ENCODE measurements at places on chromosomes 2 and 18. TPM values are rescaled to one million over a fixed set of nuclear protein-coding genes. Genes with fewer than 3 reads are reported as not detected.

Gene GRHL1
- 86.3 TPM for total RNA-seq

Gene SERPINB2
- total RNA-seq = not detected

- H3K36me3 ChIP-seq = no peaks in the 10 kb centered on the region
- no peaks in the 10 kb centered on the region for H3K27me3 ChIP-seq
- no peaks in the 10 kb centered on the region for H3K4me1 ChIP-seq
Measured at GRCh38 chr18:49537232-49537896, 24.5 kb upstream of the LIPG start.

Gene GALR1
- under 0.01 TPM for total RNA-seq

Gene DCC
- total RNA-seq = 1.6 TPM

DNA sequence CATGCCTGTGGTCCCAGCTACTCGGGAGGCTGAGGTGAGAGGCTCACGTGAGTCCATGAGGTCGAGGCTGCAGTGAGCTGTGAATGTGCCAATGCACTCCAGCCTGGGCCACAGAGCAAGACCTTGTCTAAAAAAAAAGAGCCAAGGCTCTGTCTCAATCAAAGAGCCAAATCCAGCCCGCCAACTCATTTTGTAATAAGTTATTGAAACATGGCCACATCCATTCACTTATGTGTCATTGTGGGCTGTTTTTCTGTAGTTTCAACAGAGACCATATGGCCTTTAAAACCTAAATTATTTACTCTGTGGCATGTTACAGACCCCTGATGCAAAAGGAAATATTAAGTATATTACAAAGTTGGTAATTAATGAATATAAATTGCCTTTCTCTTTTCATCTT is 60.8 kb downstream of the GPR39 start:
- H3K36me3 ChIP-seq = no peaks in the 10 kb centered on the region
- no peaks in the 10 kb centered on the region for H3K27me3 ChIP-seq
- no peak for DNase-seq
- H3K4me1 ChIP-seq = no peaks in the 10 kb centered on the region
- H3K27ac ChIP-seq = no peak overlapping the region

Gene DAPL1
- total RNA-seq = not detected

DNA sequence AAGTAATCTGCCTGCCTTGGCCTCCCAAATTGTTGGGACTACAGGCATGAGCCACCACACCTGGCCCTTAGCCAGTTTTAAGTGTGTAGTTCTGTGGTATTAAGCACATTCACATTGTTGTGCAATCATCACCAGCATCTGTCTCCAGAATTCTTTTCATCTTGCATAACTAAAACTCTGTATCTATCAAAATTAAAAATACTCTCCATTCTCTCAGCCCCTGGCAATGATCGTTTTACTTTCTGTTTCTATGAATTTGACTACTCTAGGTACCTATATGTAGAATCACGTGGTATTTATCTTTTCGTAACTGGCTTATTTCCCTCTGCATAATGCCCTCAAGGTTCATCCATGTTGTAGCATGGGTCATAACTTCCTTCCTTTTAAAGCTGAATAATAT is 45.5 kb upstream of the CAVIN2 start:
- no peaks in the 10 kb centered on the region for H3K36me3 ChIP-seq
- H3K27ac ChIP-seq = no peak overlapping the region
- no peak for DNase-seq
- H3K27me3 ChIP-seq = no peaks in the 10 kb centered on the region
- no peak overlapping the region for H3K4me3 ChIP-seq

DNA sequence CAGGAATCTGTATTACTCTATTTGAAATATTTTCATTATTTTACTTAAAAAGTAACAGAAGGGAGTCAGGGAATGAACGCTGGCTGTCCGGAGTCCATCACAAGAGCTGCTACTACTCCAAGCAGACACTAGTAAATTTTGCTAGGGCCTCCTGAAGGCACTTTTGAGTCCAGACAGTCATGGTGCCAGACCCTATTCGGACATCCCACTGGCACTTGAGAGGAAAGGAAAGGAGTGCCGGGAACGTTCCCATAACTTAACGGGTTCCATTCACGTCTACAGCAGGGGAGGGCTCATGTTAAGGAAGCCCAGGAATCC is 563 bp upstream of the GMCL1 start:
- no peaks in the 10 kb centered on the region for H3K36me3 ChIP-seq
- DNase-seq = no peak
- H3K27me3 ChIP-seq = no peaks in the 10 kb centered on the region
- peak overlapping the region; percentile 98 for H3K27ac ChIP-seq
- H3K4me1 ChIP-seq = no peaks in the 10 kb centered on the region

DNA sequence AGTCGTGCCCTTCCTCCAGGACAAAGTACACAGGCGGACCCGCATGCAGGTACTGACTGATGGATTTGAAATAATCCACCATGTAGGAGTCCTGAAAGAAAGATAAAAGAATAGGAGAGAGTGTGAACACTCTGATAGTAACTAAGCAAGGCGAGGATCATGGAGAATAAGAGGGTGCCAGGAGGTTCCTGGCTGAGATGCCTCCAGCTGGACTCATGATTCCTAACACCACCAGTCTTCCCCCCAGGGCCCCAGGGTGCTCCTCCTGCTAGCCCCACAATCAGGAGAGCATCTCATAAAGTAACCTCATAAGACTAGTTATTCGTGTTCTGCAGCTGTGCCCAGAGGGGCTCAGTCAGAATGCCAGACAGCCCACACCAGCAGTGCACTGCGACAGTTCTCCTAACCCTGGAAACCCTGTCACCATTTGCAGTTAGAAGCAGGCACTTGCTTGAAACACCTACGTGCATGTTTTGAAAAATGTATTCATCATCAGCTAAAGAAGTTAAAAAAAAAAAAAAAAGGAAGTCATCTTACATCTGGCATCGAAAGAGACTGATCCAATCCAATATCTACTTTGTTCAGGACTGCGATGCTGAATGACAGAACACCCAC is 36.7 kb downstream of the RMC1 start:
- H3K27me3 ChIP-seq = no peaks in the 10 kb centered on the region
- H3K27ac ChIP-seq = no peak overlapping the region
- no peak overlapping the region for H3K4me3 ChIP-seq

DNA sequence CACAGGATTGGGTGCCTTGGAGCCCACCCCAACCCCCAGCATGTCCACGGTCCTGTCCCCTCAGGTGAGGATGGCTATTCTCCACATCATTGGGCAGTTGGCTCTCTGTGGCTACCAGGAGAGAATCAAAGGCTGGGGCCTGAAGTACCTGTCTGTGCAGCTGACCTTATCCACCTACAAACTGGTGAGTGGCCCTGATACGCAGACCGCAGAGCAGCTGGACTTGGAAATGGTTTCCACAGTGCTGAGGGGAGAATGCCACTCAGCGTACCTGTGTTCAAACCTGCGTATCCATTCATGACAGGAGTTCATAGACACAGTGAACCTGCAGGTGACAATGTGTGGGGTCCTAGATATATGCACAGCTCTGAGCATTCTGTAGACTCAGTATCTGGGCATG is 21.6 kb downstream of the MROH2A start:
- no peak overlapping the region for H3K4me3 ChIP-seq
- no peaks in the 10 kb centered on the region for H3K4me1 ChIP-seq
- H3K27ac ChIP-seq = no peak overlapping the region
- no peaks in the 10 kb centered on the region for H3K36me3 ChIP-seq

Gene FBXO41
- total RNA-seq = 4.0 TPM

- H3K27ac ChIP-seq = no peak overlapping the region
- H3K4me1 ChIP-seq = no peaks in the 10 kb centered on the region
- DNase-seq = no peak
- no peak overlapping the region for H3K4me3 ChIP-seq
Measured at GRCh38 chr2:143730953-143731260, 601.7 kb downstream of the ARHGAP15 start.

- DNase-seq = peak; percentile 54
- no peak overlapping the region for H3K4me3 ChIP-seq
- H3K36me3 ChIP-seq = no peaks in the 10 kb centered on the region
- H3K27me3 ChIP-seq = no peaks in the 10 kb centered on the region
- H3K27ac ChIP-seq = no peak overlapping the region
Measured at GRCh38 chr2:239465017-239466001, 64.5 kb upstream of the HDAC4 start.

GRCh38 chr2:241853651-241854341 is 4.9 kb downstream of the PDCD1 start:
- no peaks in the 10 kb centered on the region for H3K36me3 ChIP-seq
- no peak overlapping the region for H3K4me3 ChIP-seq
- no peaks in the 10 kb centered on the region for H3K27me3 ChIP-seq
- DNase-seq = peak; percentile 48

- peak; percentile 14 for DNase-seq
- no peak overlapping the region for H3K4me3 ChIP-seq
- no peaks in the 10 kb centered on the region for H3K36me3 ChIP-seq
- H3K27me3 ChIP-seq = no peaks in the 10 kb centered on the region
- H3K4me1 ChIP-seq = no peaks in the 10 kb centered on the region
Measured at GRCh38 chr2:71535526-71535925, 82.2 kb downstream of the DYSF start.

DNA sequence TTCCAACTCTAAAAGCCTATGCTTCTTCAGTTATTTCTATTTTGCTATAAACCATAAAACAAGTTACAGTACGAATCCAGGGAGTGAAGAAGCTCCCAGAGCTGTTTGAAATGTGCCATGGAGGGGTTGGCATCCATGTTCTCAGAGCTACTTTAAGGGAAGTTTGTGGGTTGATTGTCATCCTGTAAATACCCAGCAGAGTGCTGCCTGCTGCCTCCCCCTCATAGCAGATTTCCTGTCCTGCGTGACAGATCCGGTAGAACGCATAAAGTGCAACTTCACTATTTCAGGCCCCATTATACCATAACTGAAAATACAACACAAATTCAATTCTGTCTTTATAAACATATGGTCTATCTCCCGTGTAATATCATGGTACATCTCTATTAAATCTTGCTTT is 114.4 kb downstream of the CTNNA2 start:
- no peak for DNase-seq
- no peaks in the 10 kb centered on the region for H3K36me3 ChIP-seq
- no peak overlapping the region for H3K27ac ChIP-seq
- no peaks in the 10 kb centered on the region for H3K4me1 ChIP-seq
- H3K27me3 ChIP-seq = no peaks in the 10 kb centered on the region

Gene ACVR2A
- total RNA-seq = 26.5 TPM

- no peak for DNase-seq
- no peaks in the 10 kb centered on the region for H3K27me3 ChIP-seq
- H3K4me3 ChIP-seq = no peak overlapping the region
- no peak overlapping the region for H3K27ac ChIP-seq
- H3K36me3 ChIP-seq = no peaks in the 10 kb centered on the region
Measured at GRCh38 chr2:211225784-211226183, 669.4 kb downstream of the CPS1 start.

- H3K27me3 ChIP-seq = no peaks in the 10 kb centered on the region
- peak; percentile 28 for DNase-seq
- H3K36me3 ChIP-seq = no peaks in the 10 kb centered on the region
- H3K4me3 ChIP-seq = peak overlapping the region; percentile 89
- no peaks in the 10 kb centered on the region for H3K4me1 ChIP-seq
Measured at GRCh38 chr2:157875641-157876065, 477 bp downstream of the ACVR1 start.

DNA sequence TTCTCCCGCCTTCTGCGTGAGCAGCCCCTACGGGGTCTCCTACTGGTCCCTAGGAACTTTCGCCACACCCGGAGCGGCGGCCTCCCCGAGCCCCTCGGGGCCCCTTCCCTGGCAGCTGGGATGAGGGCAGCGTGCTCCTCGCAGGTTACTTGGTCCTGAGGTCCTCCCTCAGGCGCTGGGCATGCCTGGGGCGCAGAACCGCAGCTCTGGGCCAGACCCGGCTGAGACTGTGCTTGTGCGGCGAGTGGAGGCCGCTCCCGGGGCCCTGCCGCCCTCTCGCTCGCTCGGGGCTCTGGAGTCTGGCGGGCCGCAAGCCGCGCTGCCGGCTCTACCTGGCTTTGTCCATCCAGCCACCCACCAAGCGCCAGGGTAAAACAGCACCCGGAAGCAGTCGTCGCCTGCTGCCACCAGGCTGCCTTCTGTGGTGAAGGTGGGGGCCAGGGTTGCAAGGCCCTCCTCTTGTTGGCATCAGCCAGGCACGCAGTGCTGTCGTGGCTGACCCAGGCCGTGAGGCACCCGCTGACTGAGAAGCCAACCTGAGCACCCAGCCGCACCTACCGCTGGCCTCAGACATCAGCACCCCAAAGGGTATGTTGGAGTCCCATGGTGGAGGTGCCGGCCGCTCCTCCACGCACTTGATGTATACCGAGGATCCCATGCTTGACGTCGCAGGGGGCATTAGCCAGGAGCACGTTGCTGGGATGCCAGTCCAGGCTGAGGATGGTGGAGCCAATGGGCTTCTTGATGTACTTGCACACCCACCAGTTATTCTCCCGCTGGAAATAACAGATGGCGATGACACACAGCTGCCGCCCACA is 46.1 kb upstream of the PTH2R start:
- H3K27ac ChIP-seq = no peak overlapping the region
- no peak for DNase-seq
- no peaks in the 10 kb centered on the region for H3K36me3 ChIP-seq
- no peaks in the 10 kb centered on the region for H3K27me3 ChIP-seq

Gene NGEF
- not detected for total RNA-seq

DNA sequence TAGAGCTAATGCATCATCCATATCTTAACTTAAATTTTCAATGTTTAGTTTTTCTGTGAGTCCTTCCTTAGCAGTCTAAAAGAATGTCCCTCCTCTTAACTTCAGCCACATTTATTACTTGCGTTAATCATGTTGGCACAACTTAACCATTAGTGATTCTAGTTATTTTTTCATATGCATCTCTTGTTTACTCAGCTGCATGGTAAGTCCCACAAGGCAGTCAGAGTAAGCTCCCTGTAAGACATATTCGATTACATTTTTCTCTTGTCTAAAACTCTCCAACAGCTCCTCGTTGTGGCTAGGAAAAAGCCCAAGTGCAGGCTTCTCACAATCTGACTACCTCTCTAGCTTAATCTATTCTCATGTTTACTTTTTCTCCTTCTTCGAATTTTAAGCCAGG is 2045.3 kb upstream of the PIK3C3 start:
- no peak overlapping the region for H3K27ac ChIP-seq
- H3K4me3 ChIP-seq = no peak overlapping the region
- no peaks in the 10 kb centered on the region for H3K36me3 ChIP-seq
- DNase-seq = no peak
- H3K4me1 ChIP-seq = no peaks in the 10 kb centered on the region
- H3K27me3 ChIP-seq = no peaks in the 10 kb centered on the region

Gene UGT1A8
- total RNA-seq = not detected

Gene APCDD1
- 275 TPM for total RNA-seq

Gene DIPK1C
- 0.16 TPM for total RNA-seq

GRCh38 chr18:60555625-60556024 is 183.1 kb upstream of the MC4R start:
- no peaks in the 10 kb centered on the region for H3K27me3 ChIP-seq
- H3K4me1 ChIP-seq = no peaks in the 10 kb centered on the region
- H3K27ac ChIP-seq = no peak overlapping the region
- H3K36me3 ChIP-seq = no peaks in the 10 kb centered on the region
- no peak for DNase-seq

- H3K27ac ChIP-seq = no peak overlapping the region
- no peak for DNase-seq
- no peaks in the 10 kb centered on the region for H3K4me1 ChIP-seq
Measured at GRCh38 chr2:129744141-129744540, 235.3 kb upstream of the RAB6C start.

DNA sequence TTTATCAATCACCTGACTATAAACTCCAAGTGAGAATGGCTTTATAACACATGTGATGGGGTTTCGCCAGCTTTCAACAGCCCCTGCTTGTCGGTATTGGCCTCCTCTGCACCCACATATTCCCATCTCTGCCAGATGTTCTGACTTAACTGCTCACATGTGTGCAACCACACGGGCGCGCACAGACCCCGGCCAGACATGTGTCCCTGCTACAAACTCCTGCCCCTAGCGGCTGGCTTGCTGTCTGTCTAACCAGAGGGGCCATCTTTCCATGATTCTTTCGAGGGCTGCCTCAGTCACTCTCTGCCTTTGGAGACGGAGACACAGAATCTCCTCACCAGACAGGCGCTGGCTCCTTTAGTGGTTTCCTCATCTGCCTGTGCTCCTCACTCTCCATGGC is 15.3 kb downstream of the STON1 start:
- DNase-seq = no peak
- H3K4me3 ChIP-seq = no peak overlapping the region
- peak overlapping the region; percentile 29 for H3K27ac ChIP-seq
- no peaks in the 10 kb centered on the region for H3K36me3 ChIP-seq

Gene KCNJ13
- 0.73 TPM for total RNA-seq
